AG20443 (cell line): ENCODE measurements at places on chromosomes 3 and 15.

DNA sequence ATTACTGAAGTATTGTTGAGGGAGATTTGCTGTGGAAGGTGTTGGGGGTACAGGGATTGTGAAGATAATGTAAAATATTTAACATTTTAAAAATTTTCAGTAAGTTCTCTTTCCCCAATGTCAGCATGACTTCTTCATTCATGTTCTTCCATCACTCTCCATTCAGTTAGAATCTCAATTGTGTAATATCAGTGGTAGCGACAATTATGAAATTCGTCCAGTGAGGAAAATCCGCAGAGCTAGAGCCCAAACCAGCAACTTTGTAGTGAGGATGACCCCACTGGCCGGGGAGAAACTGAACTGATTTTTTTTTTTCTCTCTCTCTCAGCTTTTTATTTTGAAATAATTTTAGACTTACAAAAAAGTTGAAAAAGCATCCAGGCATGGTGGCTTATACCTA is 171.7 kb downstream of the PGPEP1L start:
- no peak for DNase-seq

- DNase-seq: no peak
Measured at GRCh38 chr15:66917904-66918448, 147.4 kb upstream of the SMAD3 start.

DNA sequence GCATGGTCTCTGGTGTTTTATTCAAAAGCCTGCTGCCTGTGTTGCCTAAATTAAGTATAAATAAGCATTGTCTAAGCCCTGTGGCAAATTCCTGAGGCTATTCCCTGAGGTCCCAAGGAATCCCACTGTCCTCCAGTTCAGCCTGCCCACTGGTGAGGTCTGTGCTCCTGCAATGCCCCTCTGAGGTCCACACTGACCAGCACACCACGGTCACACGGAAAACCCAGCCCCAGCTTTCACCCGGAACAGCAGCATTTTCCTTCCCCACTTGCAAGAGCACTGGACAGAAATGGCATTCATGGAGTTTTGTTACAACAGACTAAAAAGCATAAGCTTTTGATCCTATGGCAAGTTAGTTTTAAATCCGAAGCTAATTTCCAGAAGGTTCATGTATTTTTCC is 234.0 kb downstream of the KLF13 start:
- DNase-seq: peak; percentile 19

GRCh38 chr15:70545526-70545925 is 217.8 kb downstream of the UACA start:
- no peak for DNase-seq

DNA sequence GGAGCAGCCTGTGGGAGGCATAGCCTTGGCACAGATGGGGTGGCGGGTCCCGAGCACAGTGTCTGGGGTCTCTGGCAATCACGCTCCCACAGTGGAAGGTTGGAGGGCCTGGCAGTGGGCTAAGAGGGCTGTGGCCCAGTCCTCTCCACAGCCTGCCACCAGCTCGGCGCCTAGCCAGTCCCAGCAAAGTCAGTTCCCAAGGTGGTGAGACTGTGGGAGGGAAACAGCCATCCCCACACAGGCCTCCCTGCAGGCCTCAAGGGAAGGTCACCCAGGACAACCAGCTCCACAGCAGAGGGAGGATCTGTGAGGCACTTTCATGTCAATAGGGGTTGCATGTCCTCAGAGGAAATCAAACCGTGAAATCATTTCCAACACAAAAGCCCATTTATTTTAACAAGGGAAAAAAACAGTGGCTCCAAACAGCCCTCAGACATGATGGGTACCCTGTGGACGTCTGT is 27.6 kb upstream of the LIMD1 start:
- DNase-seq: no peak

DNA sequence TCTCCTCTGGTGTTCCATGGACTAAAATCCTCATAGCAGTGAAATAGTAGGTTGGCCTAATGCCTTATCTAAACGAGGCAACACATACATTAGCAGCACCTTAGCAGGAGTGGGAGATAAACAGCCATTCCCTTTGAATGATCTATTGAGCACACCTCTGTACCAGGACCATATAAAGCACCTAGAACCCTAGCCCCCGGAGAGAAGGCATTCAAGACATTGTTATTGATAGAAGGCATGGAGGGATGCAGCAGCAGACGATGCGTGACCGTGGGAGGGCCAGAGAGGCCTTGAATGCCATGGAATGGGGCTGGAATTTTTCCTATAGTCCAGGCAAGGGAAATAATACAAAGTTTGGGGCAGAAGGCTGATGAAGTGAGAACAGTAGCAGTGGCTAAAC is 6.6 kb upstream of the SEMA5B start:
- no peak for DNase-seq
